Fibroblast of skin of back (primary cell): ENCODE measurements at places on chromosomes 3 and 15.

GRCh38 chr3:15086699-15087098 is 12.2 kb downstream of the RBSN start:
- no peak for DNase-seq

DNA sequence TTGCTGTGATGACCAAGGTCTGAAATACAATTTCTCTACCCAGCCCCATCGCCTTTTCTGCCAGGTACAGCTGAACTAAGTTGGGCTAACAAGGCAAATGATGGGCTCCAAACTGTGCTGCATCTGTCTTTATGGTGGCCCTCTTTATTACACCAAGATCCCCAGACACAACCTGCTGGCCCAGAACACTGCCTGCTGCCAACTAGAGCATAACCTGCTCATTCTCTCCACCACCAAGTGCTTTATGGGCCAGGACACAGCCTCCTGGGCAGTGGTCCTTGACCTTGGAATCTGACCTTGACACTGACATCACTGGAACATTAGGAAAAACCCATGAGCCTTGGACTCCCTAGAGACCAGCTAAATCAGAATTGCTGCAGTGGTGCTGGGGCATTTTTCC is 3.3 kb downstream of the LINS1 start:
- no peak for DNase-seq

DNA sequence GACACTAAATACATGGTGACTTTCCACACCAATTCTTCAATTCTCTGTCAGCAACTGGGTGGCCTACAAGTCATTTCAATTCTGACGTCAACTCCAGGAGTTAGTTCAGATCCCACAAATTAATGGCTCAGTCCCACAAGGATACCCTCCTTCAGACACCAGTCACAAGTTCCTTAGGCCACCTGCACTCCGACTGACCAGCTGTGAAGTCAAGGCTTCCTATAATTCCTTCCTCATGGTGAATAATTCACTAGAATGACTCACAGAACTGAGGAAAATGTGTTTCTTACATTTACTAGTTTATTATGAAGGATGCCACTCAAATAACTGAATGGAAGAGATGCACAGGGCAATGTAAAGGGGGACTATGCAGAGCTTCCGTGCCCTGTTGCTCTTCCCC is 6.3 kb upstream of the PIAS1 start:
- DNase-seq, result no peak

- no peak for DNase-seq
Measured at GRCh38 chr3:6504347-6504746, 356.6 kb upstream of the GRM7 start.

- DNase-seq, result no peak
Measured at GRCh38 chr15:96146726-96147125, 183.8 kb upstream of the NR2F2 start.
